ENCODE measurements at places on chromosomes 3 and 15. TPM values are rescaled to one million over a fixed set of nuclear protein-coding genes. Genes with fewer than 3 reads are reported as not detected.

GOLGA8H gene
- not detected for total RNA-seq

CHRM5 gene
- not detected for total RNA-seq

CACNA2D2 gene
- total RNA-seq = not detected

- H3K27ac ChIP-seq = no peak overlapping the region
- H3K4me3 ChIP-seq = no peak overlapping the region
- DNase-seq = no peak
- H3K4me1 ChIP-seq = no peaks in the 10 kb centered on the region
- H3K27me3 ChIP-seq = no peaks in the 10 kb centered on the region
These were observed 1.7 kb downstream of the P2RY14 start for GRCh38 chr3:151276687-151277042.

DNA sequence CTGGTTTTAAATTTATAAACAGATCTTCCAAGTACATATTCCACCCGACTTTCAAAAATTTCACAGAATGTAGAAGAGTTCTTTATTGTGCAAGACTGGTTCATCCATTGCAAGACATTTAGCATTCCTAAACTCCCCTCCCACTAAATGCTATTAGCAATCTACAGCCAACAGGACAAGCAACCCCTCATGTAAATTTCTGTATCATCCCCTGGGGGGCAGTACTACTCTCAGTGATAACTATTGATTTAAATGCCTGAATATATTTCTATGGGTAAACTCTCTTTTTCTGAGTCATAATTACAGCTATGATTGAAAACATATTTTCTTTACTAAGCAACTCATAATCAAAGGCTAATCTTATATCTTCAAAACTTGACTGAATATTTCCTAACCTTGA is 10.7 kb upstream of the SLC15A2 start:
- H3K36me3 ChIP-seq = no peaks in the 10 kb centered on the region
- DNase-seq = peak; percentile 17
- H3K4me1 ChIP-seq = 0 out of 2 replicates have a peak, but pooled peaks cover 4% of the 10 kb centered on the region
- H3K4me3 ChIP-seq = no peak overlapping the region
- H3K27me3 ChIP-seq = no peaks in the 10 kb centered on the region

GRCh38 chr15:66946578-66947164 is 118.7 kb upstream of the SMAD3 start:
- H3K4me3 ChIP-seq = no peak overlapping the region
- H3K4me1 ChIP-seq = peaks cover 6% of the 10 kb centered on the region

GRCh38 chr3:110815008-110815583 is 256.5 kb upstream of the NECTIN3 start:
- DNase-seq = peak; percentile 87
- H3K27ac ChIP-seq = peak overlapping the region; percentile 67
- peaks cover 53% of the 10 kb centered on the region for H3K4me1 ChIP-seq
- H3K36me3 ChIP-seq = no peaks in the 10 kb centered on the region
